ENCODE measurements at places on chromosomes 5 and 9.

DNA sequence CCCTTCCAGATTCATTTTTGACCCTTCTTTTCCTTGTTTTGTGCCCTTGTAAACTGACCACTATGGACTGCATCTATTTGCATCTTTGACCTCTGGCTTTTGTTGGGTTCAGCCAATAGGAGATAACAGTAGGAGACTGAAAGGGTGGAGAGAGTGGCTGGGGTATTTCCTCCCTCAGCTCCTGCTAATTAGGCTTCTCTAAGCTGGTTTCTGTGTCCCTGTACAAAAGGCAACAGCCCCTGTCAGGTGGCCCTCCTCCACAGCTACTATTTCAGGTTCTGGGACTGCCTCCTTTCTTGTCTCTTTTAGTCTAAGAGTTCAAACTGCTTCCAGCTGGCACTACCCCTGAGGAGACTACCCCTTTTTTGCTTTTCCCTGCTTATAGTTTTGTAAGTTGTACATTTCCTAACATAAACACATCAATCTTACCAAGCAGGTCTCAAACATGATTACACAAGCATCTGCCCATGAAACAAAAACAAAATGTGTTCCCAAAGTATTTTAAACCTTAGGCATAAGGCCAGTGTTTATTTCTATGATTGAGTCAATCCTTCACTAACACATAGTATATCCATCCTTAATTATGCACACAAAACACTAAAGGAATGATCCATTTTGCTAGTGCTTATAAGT lies 262.0 kb upstream of the TRPM3 start:
- DNase-seq = no peak

DNA sequence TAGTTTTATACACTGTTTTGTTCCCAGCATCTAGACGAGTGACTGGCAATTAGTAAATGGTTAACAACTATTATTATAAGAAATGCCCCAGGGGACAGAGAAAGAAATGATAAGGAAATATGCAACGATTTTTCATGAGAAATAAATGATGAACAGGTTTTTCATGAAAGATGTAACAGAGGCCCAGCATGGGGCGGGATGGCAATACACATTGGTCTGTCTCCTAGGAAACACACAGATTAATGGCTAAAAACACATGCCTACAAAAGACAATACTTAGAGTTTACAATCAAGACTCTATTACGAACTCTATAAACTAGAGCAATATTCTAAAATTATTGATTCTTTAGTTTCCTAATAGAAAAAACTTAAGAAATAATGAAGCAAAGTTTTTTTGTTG lies 441.5 kb upstream of the CDH9 start:
- DNase-seq = no peak

- peak; percentile 58 for DNase-seq
These were observed 62.1 kb downstream of the PDE4D start for GRCh38 chr5:59831326-59832010.

DNA sequence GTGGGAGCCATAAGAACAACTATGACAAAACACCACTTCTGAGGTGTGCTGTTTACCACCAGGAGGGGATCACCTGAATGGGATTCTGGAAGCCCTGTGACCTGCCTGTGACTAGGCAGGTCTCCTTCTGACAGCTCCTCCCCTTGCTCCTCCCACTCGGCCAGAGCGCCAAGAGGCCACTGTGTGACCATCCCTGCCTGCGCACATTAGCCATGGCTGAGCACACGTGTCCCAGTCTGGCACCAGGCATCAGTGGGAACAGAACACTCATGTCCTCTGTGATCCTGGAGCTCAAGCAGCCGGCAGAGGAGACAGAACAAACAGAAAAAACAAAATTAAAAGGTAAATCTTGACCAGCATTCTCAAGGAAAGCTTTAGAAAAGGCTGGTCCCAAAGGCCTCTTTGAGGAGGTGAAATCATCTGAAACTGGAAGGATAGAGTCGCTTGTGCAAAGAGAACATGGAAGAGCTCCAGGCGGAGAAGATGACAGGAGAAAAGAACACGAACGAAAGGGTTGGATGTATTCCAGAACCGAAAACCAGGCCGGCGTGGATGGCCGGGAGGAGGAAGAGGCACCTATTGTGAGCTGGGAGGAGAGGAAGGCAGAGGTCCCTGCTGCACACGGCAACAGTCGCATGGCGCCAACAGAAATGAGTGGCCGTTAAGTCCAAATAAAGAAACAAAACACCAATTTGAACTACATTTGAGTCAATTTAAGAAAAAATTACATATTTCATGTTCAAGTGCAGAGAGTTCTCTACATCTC lies 5.1 kb downstream of the MED10 start:
- DNase-seq = no peak

DNA sequence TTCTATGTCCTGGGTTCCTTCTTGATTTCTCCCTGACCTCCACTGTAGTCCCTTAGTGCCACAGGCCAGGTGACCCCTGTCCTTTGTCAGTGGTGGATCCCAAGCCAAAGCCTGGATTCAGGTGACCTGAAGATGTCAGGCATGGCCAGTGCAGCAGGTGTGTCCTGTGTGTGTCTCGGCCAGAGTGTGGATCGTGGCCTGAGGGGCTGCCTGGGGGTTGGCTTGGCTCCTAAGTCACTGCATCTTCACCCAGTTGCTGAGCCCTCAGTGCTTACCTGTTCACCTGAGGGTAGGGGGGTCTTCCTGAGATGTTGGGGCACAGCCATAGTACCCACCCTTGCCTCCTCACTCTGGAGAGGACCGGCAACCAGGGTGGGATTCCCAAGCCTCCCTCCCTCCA lies 61.8 kb upstream of the PITX1 start:
- DNase-seq = no peak

All from T47D (cell line).